Stimulated activated CD8-positive, alpha-beta memory T cell treated with anti-CD3 and anti-CD28 coated beads, Interleukin-7, amount 100 ng/mL, for 48 hours (primary cell): ENCODE measurements at places on chromosomes 4 and X.

- DNase-seq = no peak
These were observed 24.1 kb upstream of the SOD3 start for GRCh38 chr4:24771241-24771640.

GRCh38 chrX:57380026-57380796, 93.7 kb downstream of the FAAH2 start:
- DNase-seq = no peak

DNA sequence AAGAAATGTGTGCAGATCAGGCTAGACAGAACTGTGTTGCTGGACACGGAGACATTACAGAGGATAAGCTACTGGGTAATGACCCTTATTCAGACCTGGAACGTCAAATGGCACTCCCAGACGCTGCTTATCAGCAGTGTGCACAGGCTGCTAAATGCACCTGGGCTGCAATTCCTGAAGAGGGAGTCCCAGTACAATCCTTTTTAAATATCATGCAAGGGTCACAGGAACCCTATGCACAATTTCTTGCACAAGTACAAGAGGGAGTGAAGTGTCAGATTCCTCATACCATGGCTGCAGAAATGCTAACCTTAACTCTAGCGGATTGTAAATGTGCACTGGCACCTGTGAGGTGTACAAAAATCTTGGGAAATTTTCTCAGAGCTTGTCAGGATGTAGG, 16.9 kb downstream of the SPIN2B start:
- no peak for DNase-seq

- no peak for DNase-seq
These were observed 24.4 kb downstream of the HELQ start for GRCh38 chr4:83431200-83431599.

DNA sequence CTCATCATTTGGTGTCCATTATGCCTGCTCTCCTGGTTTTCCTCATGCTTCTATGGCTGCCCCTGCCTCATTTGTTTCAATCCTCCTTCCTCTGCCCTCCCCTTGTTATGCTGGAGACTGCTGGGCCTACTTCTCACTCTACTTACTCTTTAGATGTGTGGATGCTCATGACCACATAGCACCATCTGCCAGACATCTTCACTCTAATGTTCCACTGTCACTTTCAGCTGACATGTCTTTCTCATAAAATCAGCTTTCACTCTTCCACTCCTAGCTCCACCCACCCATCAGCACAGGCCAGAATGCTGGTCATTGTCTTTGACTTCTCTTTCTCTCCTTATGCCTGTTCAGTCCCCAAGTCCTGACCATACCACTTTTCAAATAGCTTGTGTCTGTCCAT, 86.8 kb downstream of the REPS2 start:
- no peak for DNase-seq

DNA sequence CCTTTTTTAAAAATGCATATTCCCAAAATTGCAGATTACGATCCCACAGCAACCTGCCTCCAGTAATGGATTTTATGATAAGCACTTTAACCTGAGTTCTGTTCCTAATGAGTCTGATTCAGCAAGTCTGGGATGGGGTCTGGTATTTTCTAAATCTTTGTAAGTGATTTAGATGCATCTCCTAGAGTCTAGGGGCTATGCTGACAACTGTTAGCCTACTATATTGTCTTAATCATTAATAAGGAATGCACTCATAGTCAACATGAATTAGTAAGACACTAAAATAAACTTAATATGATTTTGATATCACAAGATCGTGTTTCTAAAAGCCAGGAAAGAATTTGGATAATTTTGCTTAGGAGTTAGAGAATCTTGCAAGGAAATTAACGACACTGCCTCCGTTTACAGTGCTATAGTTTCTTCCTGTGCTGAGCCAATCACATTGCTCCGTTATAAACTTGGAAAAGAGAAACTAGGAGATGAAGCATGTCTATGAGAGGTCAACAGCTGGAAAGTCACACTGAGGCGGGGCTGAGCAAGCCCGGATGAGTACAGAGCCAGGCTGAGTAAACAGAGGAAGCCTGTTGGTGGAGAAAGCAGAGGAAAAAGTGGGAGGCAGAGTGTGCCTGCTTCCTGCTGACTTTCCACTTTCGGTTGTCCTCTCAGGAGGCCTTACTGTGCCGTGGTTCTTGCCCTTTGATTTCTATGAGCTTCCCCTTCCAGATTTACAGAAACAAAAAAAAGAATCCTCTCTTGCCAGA, 5.4 kb downstream of the SCARB2 start:
- no peak for DNase-seq

GRCh38 chrX:129759576-129760061, 20.1 kb upstream of the SASH3 start:
- DNase-seq = peak; percentile 53
